Suppressor macrophage treated with lipopolysaccharide for 1 hour (primary cell): ENCODE measurements at places on chromosomes 5 and 9.

DNA sequence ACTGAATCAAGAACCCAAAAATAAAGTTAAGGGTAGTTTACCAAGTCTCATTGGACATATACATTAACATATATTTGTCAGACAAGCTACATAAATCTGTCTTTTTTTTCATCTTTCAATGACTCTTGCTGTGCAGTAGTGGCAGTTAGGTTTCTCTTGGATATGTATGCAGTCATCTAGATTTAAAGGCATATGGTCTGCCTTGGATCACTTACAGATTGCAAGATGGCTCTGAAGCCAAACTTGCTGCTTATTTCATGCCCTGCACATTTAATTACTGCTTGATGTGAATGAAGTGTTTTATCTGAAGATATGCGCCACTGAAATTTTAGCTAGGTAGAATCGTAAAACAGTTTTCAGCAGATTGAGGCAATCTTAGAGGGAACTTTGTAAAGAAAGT, 18.6 kb upstream of the MAN2A1 start:
- DNase-seq, result no peak

DNA sequence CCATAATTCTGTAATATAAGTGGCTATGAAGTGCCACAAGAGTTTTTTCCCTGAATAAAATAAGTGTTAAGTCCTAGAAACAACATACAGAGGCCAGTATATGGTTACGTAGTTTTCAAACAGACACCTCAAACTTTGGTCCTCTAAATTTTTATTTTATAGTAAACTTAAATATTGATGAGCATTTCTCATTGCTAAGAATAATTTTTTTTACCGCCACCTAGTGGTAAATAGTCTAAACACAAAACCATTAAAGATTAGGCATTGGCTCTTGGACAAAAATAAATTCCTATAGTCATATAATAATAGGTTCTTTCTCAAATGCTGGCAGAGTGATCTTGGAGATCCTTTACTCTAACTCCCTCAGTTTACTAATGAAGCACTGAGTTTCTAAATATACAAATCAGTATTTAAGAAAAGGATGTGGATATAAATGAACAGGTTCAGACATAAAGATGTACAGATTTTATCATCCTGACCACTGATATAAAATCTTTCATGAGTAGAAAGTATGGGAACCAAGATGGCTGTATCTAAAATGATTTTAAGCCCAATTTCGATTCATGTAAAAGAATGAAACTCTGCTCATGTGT, 136.2 kb downstream of the FANCC start:
- peak; percentile 54 for DNase-seq

- no peak for DNase-seq
These were observed 35.6 kb upstream of the SSBP2 start for GRCh38 chr5:81786496-81786895.

DNA sequence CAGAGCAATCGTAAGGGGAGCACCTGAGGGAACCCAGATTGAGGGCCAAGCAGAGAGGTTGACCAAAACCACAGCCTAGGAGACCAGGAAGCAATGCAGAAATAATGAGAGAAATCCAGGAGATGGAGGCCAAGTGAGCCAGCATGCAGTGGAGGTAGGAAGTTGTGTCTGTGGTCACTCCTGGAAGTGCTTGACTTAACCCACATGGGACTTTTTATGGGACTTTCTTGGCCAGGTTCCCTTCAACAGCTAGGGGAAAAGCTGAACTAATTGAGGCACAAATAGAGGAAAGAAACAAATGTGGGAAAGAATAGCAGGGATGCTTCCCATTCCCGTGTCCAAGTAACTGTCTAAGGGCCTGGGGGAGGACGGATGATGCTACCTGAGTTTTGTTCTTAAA, 293.2 kb upstream of the CLINT1 start:
- DNase-seq, result no peak

DNA sequence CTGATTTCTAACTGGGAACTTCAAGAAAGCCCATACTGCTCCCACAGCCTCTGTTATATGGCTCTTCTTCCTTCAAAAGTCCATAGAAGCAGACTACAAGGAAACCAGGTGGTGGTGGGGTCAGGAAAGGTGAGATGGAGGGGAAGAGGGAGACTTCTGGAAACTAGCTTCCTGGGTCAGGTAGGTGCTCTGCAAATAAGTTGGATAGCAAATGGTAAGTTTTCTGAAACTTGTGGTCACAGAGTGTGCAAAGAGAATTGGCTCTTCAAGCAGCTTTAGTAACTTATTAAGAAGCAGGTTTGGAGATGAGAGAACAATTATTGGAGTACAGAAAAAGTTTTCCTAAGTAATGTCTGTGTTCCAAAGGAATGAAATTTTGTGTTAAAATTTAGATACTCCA, 316.9 kb downstream of the ADGRV1 start:
- DNase-seq, result no peak

- DNase-seq, result no peak
These were observed 65.3 kb downstream of the ARHGEF37 start for GRCh38 chr5:149646564-149646963.

GRCh38 chr9:78970375-78970774, 601.4 kb upstream of the TLE4 start:
- no peak for DNase-seq

DNA sequence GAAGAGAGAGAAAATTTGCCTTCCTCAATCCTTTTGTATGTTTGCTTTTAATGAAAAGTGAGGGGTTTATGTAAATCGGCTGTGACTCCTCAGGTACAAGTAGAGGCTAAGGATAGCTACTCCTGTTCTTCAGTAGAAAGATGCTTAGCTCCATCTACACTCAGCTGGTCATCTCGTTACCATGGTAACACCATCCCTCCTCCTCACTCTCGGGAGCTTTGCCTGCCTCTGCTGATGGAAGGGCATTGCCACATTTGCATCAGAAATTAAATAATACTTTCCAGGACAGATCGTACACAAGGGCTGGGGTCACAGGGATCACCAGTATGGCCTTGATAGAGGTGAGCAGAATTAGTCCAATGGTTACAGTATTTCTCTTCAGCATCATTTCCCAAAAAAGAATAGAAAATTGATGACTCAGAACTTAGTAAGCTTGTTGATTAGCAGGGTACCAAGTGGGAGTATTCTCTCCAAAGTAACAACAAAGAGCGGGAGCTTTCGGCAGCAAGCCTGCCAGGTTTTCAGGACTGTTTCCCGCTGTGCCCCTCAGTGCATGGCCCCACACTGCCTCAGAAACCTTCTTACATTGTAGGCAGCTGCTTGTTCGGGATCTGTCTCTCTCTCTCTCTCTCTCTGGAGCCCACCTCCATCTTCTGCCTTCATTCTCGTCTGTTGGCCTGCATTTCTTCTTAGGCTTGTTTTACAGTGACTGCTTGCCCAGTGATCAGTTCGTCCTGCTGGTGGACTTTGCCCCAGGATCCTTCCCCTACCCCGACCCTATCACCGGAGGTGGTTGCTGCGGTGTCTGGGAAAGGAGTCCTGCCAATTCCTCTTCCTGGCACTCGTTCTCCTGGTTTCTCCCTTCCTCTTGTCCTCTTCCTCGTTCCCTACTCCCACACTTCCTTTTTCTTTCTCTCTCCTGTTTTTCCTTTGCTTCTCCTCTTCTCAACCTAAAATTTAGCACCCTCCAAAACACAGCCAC, 51.9 kb upstream of the SNAPC3 start:
- no peak for DNase-seq

GRCh38 chr9:120392245-120392644, 187.7 kb downstream of the CDK5RAP2 start:
- no peak for DNase-seq

DNA sequence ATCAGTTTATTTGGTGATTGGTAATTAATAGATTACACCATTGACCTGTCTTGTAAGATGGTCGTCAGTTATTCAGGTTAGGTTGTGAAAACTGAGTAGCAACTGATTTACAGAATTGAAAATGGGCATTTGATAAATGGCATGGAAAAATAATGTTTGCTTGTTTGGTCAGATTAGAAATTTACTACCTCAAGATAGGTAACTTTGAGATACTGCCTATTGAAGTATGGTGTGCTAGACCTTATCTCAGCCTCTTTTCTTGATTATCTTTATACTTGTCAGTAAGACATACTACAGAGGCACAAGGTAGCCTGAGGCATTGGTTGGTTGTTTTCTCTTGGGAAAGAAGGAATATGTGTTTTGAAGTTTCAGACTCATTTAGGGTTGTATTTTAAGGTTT, 174.5 kb downstream of the XRCC4 start:
- no peak for DNase-seq

DNA sequence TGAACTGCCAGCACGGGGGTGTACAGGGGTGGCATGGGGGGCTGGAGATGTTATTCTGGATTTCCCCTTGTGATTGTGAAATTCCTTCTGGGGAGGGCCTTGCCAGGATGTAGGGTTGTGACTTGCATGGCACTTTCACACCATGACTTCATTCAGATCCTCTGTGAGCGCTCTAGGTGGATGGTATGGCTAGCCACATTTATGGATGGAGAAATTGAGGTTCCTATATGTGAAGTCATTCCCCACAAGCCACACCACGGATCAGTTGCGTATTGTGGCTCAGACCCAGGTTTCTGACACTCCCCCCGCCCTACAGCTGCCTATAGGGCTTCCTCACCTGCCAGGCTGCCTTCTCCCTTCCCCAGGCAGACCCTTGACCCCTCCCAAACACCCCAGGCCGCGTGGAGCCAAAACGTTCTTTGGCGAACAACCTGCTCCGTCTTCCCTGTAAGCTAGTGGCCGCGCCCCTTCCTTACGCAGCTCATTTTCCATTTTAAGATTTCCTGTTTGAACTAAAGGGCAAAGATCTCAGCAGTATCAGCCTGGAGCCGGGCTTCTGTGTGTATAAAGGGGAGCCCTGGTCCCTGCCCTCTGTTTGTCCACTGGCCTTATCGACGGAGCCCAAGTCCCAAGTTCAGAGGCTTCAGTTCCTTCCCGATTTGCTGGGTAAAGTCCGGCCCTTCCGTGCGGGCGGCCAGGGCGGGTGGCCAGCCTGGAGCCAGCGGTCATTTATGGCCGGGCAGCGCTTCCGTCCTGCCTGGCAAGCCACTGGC, 97.8 kb upstream of the KLF4 start:
- DNase-seq, result peak; percentile 53

DNA sequence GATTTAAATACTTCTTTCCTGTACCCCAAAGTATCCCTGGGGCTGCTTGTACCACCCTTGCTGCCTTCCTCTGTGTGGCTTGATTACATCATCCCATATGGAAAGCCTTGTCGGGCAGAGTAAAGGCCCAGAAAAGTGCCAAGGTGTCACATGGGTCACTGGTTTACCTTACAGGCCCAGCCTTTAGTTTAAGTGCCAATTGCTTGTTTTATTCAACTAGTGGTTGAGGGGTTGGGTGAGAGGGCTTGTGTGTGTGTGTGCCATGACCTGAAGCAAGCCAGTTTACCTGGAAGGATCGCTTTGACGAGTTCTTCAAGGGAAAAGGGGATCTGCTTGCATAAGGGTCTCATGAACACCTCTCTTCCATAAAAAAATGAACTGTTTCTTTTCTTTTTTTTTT, 7.8 kb upstream of the HSPA9 start:
- no peak for DNase-seq

DNA sequence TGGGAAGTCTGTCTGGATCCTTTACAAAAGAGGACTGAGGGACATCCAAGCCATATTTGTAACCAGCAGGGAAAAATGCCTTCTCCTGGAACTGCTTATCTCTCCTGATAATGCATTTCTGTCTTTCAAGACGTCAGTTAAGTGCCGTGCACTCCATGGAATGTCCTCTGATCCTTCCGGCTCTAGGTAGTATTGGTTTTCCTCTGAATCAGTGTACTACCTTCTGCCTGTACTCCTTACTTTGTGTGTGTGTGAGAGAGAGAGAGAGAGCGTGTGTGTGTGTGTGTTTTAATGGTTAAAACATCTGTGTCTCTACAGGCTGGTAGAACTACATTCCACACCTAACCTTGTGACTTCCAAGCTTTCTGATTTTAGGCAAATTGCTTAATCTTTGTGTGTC, 89.9 kb downstream of the PIP5K1B start:
- DNase-seq, result no peak

DNA sequence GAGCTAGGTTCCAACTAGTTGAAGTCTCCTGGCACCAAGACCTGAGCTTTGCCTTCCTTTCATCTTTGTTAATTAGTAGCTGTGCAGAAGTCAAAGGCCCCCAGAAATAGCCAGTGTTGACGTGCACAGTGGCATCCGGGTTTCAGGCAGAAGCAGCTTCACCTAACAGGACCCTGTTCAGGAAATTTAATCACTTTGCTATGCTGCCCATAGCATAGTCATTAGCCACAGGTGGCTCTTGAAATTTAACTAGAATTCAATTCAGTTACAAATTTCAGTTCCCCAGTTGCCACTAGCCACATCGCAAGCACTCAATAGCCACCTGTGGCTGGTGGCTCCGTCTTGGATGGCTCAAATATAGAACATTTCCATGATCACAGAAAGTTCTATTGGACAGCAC, 179.1 kb downstream of the GOLPH3 start:
- DNase-seq, result no peak

DNA sequence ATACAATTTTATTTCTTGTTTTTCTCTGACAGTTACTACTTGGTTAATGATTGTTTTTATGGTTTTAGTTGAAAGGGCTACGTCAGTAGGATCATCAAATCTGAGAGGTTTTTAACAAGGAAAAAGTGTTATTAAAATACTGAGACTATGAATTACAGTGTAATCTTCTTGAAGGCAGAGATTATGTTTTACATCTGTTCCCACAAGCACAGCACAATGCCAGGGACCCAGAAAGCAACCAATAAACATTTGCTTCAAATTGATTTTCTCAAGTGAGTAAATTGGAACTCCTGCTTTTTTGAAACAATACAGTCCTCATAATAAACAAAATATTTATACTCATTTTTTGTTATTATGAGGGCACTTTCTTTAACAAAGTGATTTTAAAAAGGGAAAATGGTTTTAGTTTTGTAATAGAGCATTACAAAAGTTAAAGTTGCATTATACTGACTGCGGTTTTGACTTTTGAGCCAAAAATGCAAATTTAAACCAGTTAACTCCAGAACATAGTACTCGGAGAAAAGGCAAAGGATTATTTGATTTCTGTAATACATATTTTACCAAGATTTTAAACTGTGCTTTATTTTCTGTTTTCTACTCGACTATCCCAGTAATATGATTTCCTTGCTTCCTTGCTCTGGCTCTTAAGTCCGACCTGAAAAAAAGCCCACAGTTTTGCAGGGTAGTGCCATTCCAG, 176.9 kb downstream of the GDNF start:
- no peak for DNase-seq

- DNase-seq, result no peak
These were observed 161.9 kb downstream of the MARCHF11 start for GRCh38 chr5:16017720-16018119.

- peak; percentile 72 for DNase-seq
These were observed 172.7 kb upstream of the KLF9 start for GRCh38 chr9:70587201-70587600.

DNA sequence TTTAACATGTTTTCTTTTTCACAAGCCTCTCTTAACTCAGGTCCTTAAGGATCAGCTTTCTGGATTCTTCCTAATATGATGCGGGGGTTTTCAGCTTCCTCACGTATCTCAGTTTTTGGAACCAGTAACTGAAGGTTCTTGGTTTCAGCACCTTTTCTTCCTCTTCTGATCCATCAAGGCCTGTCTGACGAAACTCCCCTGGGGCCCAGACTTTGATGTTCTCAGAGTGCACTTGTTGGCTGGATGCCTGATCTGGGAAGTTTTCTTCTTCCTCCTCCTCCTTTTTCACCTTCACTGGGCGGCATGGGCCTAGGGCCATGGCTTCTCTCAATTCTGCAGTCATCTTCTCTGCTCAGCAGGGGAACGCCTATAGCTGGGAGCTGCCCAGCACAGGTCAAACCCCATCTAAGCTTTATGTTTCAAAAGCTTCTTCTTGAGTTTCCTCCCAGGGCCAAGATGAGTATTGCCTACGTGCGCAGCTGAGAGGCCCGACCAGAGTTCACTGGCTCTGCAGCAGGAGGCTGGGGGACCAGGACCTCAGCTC, 44.8 kb downstream of the GHR start:
- DNase-seq, result no peak
